ENCODE measurements at places on chromosomes 3 and 15.

GRCh38 chr3:26963361-26963743 is 340.8 kb downstream of the LRRC3B start:
- DNase-seq: no peak

DNA sequence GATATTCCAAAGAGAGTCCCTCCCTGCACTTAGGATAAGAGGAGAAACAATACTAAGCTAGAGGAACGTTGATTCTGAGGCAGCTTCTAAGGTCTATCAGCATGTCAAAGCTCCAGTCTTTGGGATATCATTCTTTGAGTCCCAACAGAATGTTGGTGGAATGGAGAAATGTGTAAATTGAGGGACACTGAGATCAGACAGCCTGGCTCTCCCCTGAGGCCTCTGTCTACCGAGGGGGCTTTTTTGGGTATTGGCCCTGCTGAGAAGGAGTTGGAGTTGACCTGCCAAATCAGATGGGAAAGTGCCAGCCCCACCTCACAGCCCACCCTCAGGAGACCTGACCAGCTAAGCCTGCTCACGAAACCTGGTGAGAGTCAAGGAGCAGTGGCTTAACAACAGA is 27.6 kb upstream of the LRTM1 start:
- no peak for DNase-seq

GRCh38 chr3:56829533-56829932 is 27.8 kb upstream of the ARHGEF3 start:
- DNase-seq: no peak

DNA sequence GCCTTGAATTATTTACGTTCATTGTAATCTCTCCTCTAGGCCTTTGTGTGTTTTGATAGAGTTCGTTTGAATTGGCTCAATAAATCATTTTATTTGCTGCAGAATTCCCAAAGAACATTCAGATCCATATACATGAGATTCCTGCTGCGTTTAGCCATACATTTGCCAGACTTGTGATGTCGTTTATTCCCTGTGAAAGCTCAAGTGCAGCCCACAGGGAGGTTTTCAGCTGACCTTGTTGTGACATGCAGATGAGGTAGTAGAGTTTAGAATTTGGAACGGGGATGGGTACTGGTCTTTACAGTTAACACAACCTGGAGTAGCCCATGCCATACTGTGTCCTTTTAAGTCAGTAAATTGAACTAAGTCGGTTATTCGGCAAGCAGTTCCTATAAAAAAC is at the start of gene C3orf20:
Gene C3orf20 (plus strand): TSS at position 301 of the 400 bp plus-strand sequence. CDS start 7,573 bp downstream, outside the sequence.
- DNase-seq: no peak

- DNase-seq: no peak
These were observed 179.8 kb downstream of the MEX3B start for GRCh38 chr15:81865850-81866537.
